Kidney capillary endothelial cell (primary cell): ENCODE measurements at places on chromosomes 7 and 10.

DNA sequence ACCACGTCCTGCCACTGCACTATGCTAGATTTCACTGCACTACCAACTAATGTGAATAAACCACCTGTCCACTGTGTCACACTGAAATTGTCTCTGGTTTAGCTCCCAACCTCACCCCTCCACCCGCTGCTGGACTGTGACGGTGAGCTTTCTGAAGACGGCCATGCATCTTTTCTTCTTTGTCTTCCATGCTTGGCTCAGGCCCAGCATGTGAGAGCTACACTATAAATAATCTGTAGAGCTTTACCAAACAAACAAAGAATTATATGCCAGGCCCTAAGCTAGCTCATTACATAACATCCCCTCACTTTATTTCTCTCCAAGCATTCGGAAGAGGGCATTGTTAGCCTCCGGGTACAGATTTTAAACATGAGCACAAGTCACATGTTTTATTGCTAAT lies 633.2 kb downstream of the TNS3 start:
- no peak for DNase-seq

DNA sequence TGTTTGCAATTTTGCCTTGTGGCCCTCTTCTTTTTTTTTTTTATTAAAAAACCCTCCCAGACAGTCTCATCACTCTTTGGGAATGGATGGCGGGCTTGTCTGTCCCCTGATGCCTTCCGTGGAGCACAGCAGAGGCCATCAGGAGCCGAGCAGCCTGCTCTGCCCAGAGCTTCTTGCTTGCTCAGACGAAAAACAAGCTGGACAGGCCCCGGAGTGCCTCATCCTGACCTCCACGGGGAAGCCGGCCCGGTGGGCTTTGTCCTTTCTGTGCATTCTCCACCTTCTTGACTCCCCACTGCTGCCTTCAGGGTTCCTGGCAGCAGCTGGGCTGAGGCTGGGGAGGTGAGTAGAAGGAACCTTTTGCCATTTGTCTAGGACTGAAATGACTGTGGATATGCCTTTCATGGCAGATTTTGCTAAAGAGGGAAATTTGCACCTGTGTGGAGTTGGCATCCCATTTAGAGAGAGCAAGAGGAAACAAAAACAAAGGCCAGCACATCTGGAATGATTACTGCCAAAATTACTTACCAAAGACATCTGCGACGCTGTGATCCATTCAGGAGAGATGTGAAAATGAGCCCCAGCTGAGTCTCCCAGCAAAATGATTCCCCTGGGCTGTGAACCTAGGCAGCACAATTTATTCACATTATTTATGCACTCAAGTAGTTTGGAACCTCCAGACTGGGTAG lies 108.3 kb downstream of the AOAH start:
- no peak for DNase-seq

GRCh38 chr10:51696251-51696650 lies 3.1 kb downstream of the CSTF2T start:
- no peak for DNase-seq

- no peak for DNase-seq
Observed at GRCh38 chr7:137904833-137905232, 58.1 kb upstream of the DGKI start.

DNA sequence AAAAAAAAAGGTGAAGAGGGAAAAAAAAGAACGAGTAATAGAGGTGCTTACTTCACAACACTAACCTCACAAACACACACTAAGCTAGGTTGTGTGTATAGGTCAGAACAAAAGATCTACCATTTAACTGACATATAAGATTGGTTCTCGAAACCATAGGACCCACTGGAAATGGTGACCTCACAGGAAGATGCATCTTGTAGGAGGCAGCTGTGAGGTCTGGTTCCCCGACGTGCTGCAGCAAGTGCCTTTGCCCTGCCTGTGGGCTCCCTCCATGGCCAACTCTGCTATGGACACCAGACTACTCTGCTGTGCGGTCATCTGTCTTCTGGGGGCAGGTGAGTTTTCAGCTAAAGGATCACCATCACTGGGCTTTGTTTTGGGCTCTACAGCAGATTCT lies 133.8 kb upstream of the PRSS1 start:
- no peak for DNase-seq

DNA sequence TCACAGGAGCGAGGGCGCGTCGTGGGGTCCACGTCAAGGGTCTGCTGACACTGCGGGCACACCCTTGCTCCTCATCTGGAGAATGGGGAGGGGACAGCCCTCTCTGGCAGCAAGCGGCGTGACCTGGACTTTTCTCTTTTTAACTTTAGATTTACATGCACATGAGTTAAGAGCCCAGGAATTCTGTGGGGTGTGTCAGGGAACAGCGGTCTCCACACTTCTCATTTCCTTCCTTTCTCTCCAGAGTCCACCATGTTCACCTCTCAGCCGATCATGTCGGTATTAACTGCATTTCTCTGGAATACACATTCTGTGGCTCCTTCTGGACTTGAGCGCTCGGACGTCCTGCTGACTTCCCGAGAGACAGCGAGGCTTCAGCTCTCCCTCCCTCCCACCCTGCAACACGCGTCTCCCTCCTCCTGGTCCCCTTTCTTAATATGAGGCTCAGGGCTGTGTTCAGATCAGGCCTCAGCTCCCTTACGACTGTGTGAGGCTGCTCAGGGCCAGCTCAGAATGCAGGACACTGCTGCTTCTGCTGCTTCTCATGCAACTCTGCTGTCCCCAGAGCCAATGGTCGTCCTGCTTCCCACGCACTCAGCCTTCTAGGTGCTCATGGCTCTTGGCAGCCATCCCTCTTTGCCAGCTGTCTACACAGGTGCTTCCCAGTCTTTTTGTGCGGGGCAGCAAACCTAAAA lies 261.3 kb downstream of the ELFN1 start:
- peak; percentile 13 for DNase-seq

GRCh38 chr7:51455086-51455485 lies 138.5 kb upstream of the COBL start:
- no peak for DNase-seq

- DNase-seq: no peak
Observed at GRCh38 chr10:3741688-3742461, 43.1 kb downstream of the KLF6 start.

DNA sequence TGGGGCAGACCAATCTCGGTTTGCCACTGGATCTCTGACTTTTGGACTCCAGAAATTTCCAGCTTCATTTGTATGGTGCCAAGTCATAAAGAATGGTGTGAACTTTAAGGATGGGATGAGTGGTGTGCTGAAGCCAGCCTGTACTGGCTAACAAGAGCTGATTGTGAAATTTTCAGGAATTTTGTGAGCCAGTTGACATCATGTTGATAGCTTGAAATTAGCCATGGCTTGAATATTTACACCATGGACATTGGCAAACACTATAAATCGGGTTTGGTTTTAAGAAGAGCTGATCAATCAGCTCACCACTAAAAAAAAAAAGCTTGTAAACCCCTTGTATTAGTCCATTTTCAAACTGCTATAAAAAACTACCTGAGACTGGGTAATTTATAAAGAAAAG lies 14.1 kb upstream of the MYH16 start:
- no peak for DNase-seq

- no peak for DNase-seq
Observed at GRCh38 chr10:112767156-112767555, 182.9 kb upstream of the TCF7L2 start.

GRCh38 chr10:111370101-111370500 lies 293.3 kb downstream of the ADRA2A start:
- no peak for DNase-seq

DNA sequence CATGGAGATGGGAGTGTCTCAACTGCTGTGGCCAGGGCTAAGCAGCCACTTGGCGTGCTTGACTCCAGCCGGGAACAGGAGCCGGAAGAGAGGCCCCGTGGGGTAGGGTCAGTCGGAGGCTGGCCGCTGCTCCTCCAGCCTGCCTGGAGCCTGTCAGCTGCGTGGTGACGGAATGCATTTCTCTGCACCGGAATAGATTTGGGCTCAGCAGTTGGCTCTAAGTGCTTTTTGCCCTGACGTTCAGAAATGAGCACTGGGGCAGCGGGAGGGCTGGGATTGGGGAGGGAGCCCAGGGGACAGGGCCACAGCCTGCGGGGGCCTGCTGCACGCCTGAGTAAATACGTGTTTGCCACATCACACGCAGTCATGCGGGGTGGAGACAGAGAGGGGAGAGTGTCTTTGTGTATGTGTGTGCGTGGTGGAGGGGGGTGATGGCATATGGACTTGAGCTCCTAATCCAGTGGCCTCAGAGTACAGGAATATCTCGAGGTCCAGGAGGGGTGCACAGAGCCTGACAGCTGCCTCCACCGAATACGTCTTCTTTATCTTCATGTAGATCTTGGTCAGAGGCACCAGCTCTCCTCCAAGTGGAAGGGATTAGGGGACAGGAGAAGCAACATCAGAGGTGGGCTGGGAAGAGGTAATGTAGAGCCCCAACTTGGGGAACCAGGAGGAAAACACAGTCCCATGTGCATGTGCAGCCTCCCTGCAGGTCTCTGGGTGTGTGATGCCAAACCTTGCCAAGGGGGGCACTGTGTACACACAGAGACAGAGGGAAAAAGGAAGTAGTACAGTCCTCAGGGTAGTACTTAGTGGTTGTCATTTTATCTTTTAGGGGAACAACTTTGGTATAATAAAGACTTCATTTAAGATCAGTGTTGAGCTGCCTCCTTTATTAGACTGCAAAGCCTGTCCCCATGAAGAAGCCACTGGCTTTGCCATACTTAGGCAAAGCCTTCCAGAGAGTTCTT lies 151.4 kb downstream of the CDH23 start:
- DNase-seq: peak; percentile 62

DNA sequence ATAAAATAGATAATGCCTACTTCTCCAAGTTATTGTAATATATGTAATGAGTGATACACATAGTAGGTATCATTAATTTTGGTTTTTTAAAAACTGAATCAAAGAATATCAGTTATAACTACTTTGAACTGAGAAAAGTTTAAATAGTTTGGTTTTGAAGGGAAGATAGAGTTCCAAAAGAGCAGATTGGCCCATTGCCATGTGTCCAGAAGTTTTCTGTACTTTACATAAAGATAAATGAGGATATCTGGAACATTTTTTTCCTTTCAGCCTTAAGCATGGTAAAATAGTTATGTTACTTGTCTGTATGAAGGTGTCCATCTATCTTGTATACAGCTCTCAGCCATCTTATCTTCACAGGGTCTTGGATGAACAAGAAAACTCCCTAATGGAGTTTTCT lies 97.9 kb upstream of the MXI1 start:
- no peak for DNase-seq

- DNase-seq: peak; percentile 79
Observed at GRCh38 chr10:13099666-13100348, at the start of gene OPTN. Gene OPTN (plus strand): TSS chr10:13100163. CDS start chr10:13109123, 8,960 bp downstream.

DNA sequence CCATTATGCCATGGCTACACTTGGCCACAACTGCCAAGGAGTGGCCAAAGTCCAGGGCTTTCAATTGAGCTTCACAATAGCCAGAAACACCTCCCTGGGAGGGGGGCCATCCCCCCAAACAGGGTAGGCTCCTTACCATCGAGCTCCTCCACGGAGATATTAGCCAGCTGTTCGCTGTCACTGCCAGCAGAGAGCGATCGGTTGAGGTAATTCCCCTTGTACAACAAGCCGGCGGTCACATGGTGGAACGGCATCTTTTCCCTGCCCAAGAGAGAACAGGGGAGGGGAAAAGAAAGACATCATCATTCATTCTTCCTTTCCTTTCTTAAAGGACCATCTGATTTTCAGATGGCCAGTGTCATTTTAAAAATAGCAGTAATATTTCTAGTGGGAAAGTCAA lies 133.6 kb downstream of the CALN1 start:
- DNase-seq: no peak

GRCh38 chr10:86711513-86712316 lies 43.4 kb downstream of the LDB3 start:
- no peak for DNase-seq

GRCh38 chr10:42638055-42638820 lies at the start of gene ZNF33B:
Gene ZNF33B (minus strand): TSS chr10:42638570. CDS start chr10:42636928, 1,642 bp downstream.
- DNase-seq: peak; percentile 87

DNA sequence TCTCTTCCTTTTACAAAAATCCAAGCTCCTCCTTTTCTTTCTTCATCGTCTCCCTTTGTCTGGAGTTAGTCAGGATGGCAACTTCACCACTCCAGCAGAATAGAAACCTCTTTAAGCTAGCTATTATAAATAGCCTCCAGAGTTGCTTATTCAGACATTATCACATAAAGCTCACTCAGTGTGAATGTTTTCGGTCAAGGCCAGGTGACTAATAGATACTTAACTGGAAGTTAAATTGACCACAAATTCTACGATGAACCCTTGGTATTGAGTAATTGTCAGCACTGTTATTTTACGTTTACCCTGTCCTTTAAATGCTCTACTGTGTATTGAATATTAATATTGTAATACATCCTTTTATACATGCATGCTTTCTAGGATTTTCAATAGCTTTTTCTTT lies 340.4 kb downstream of the OTUD1 start:
- no peak for DNase-seq

DNA sequence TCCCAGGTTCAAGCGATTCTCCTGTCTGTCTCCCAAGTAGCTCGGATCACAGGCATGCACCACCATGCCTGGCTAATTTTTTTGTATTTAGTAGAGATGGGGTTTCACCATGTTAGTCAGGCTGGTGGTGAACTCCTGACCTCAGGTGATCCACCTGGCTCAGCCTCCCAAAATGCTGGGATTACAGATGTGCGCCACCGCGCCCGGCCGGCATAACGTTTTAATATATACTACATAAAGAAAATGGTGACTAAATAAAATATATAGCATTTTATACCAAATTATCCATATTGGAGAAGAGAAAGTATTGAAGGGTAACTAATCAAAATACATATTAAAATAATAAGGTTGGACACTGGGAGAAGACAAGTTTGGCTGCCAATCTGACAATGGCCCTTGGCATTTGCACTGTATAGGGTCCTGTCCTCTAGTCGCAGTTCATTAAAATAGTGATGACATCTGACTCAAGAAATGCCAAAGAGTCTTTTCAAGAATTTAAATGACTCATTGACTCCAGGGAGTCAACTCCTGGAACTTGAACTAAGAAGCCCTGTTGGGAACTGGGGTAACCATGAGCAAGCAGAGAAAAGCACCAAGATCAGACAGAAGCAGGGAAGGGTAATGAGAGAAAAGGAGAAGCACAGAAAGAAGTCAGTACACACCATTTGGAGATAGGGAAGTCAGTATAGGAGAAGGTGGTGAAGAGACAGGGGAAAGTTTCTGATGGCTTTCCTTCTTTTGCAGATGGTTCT lies 91.1 kb downstream of the CH25H start:
- peak; percentile 93 for DNase-seq

DNA sequence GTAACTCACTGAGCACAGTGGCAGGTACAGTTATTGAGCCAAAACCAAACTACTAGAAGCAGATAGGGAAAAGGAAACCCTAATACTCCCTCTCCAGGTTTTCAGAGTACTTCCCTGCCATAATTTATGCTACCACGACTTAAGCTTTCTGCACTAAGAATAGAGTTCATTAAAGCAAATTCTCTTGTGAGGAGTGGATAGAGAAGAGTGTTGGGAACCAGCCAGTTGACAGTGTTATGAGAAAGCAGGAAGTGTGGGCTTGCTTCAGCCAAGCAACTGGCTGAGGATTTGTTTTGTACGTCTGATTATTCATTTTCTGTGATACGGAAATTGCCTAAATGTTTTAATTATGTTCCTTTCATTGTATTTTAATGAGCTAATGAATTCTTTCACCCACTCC lies 280.5 kb downstream of the KIF20B start:
- DNase-seq: no peak

GRCh38 chr7:115097175-115097671 lies 175.3 kb downstream of the MDFIC start:
- peak; percentile 29 for DNase-seq

- DNase-seq: no peak
Observed at GRCh38 chr7:29146057-29146706, at the start of gene CPVL. Gene CPVL (minus strand): TSS chr7:29146537. CDS start chr7:29121061, 25,476 bp downstream.
